Left cardiac atrium (tissue), 4 donors: ENCODE measurements at places on chromosomes 12 and 14.
A peak's percentile ranks its signal among the peaks of the same experiment; 100 is the strongest.

- DNase-seq = peak; percentile 23
Measured at GRCh38 chr14:104370256-104370870, 209.2 kb upstream of the C14orf180 start.

- peak; percentile 60 for DNase-seq
Measured at GRCh38 chr14:104086661-104087461, 1.4 kb downstream of the ASPG start.

GRCh38 chr12:49491823-49492222 lies 47.0 kb upstream of the KCNH3 start:
- DNase-seq = no peak

GRCh38 chr14:105859717-105860614 lies 333.6 kb downstream of the TMEM121 start:
- peak; percentile 15 for DNase-seq

GRCh38 chr12:3281588-3282383 lies 204.6 kb downstream of the TSPAN9 start:
- DNase-seq = no peak

DNA sequence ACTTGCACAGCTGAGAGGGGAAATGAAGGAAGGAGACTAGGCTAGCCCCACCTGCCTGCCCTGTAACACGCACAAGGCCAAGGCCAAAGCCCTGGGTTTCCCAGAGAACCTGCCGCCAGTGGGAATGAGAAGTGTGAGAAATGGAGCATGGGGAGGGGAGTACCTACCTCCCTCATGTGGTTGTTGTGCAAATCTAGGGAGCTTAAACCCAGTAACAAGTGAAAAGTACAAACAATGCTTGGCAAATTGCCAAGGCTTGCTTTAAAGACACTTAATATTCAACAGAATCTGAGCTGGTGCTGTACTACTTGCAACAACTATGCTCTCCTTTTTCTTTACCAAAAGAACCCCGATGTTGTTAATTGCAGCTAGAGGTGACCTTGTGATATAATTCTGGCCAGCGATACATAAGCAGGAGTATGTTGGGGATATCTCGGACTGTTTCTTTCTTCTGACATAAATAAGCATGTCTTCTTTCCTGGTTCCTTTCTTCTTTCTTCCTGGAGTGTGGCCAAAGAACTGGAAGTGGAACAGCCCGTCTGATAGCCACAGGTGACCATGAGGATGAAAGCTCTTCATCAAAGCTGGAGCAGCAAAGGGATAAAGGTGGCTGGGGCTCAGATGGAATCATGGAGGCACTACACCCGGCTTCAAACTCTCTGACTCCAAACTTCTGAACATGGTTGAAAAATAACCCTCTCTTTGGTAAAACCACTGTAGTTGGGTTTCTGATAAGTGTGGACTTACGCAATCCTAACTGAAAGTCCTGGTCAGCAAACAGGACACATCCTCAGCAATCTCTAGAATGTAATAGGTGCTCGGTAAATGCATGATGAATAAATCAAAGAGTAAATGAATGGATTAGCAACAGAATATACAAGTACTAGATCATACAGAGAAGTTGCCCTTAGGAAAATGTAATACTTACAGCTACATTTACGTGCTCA lies 207.9 kb downstream of the NUAK1 start:
- DNase-seq = no peak

- no peak for DNase-seq
Measured at GRCh38 chr12:94575024-94575423, 75.3 kb downstream of the TMCC3 start.

DNA sequence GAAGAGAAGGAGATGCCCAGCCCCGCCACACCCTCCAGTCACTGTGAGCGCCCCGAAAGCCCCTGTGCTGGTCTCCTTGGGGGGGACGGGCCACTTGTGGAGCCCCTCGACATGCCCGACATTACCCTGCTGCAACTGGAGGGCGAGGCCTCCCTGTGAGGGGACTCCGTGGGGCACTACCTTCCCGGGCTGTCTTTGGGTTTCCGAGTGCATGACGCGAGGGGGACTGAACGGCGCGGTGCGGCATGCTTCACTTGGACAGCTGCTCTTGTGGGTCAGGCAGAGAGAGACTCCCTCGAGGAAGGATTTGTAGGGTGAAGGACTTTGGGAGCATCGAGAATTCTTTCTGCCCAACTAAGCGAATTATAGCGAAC lies 1.1 kb downstream of the CCDC184 start:
- DNase-seq = no peak

GRCh38 chr14:29355331-29355730 lies 572.3 kb downstream of the PRKD1 start:
- DNase-seq = no peak

DNA sequence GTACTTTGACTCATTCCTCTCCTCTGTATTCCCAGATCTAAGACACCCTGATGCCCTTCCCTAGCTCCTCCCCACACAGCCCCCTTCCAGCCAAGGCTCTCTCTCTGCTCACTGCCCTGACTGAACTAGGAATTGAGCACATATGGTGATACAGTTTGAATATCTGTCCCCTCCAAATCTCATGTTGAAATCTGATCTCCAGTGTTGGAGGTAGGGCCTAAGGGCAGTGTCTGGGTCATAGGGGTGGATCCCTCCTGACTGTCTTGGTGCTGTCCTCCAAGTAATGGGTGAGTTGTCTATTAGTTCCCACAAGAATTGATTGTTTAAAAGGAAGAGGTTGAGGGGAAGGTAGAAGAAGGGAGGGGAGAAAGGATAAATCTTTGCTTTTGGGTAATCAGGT lies 17.4 kb downstream of the CMKLR1 start:
- no peak for DNase-seq

DNA sequence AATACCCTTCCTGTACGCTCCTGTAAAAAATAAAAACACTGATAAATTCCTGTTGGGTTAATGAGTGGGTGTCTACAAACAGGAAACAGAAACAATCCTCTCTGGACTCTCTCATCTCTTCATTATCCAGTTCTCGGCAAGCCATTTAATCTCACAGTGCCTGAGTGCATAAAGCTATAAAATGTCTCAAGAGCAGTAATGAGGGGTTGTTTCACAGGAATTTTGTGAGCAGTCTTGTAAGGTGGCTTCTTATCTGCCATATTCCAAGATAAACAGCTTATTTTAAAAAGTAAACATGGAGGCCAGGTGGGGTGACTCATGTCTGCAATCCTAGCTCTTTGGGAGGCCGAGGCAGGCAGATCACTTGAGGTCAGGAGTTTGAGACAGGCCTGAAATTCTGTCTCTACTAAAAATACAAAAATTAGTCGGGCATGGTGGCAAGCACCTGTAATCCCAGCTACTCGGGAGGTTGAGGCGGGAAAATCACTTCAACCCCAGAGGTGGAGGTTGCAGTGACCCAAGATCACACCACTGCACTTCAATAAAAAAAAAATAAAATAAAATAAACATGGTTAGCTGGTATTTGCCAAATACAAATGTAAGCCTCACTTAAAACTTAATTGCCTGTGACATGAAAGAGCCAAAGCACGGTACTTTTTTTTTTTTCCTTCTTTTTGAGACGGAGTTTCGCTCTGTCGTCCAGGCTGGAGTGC lies 54.0 kb downstream of the CLIP1 start:
- DNase-seq = no peak

GRCh38 chr12:92089559-92089958 lies 56.1 kb downstream of the BTG1 start:
- no peak for DNase-seq

GRCh38 chr14:99592933-99593753 lies 10.9 kb downstream of the CCDC85C start:
- DNase-seq = no peak

DNA sequence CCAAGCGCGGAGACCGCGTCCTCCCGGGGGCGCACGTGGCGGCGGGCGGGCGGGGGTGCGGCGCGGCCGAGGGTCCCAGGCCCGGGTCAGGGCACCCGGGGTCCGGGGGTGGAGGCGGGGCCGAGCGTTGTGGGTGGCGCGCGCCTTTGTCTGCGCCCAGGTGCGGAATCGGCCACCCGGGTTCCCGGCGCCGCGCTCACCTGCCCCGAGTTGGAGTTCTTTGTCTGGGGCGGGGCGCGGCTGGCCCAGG lies 50.1 kb downstream of the LRCOL1 start:
- DNase-seq = no peak

GRCh38 chr12:121748571-121749265 lies 36.2 kb downstream of the TMEM120B start:
- DNase-seq = peak; percentile 62

GRCh38 chr12:89838833-89839232 lies 130.2 kb upstream of the ATP2B1 start:
- no peak for DNase-seq

- DNase-seq = no peak
Measured at GRCh38 chr14:95513291-95513690, 3.2 kb downstream of the SYNE3 start.

DNA sequence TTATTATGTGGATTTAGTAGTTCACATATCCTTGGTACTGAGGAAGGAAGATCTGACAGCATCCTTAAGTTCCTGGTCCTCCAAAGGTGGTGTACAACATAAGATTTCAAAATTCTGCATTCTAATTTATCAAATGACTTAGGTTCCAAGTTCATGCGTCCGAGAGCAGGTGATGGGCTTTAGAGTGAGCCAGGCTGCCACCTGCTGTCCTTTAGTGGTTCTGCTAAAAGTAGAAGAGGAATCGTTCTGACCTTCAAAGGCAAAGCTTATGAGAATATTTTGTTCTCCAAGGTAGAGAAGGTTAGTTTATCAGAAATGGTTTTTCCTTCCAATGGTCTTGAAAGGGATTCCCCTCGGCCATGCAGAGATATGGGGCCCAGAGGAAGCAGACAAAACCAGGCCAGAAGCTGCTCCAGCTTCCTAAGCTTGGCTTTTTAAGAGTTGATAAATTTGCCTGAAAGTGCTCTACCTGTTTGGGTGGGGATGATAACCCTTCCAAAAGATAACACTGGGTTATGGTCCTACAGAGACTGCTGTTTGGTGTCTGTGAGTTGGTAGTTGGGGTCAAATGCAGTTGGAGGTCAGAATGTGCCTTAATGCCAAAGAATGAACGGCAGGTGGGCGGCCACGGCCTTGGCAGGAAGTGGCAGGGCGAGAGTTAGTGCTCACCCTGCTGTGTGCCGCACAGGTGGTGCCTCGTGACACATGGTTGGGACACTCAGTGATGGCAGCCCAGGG lies 29.1 kb upstream of the LRTM2 start:
- peak; percentile 67 for DNase-seq

DNA sequence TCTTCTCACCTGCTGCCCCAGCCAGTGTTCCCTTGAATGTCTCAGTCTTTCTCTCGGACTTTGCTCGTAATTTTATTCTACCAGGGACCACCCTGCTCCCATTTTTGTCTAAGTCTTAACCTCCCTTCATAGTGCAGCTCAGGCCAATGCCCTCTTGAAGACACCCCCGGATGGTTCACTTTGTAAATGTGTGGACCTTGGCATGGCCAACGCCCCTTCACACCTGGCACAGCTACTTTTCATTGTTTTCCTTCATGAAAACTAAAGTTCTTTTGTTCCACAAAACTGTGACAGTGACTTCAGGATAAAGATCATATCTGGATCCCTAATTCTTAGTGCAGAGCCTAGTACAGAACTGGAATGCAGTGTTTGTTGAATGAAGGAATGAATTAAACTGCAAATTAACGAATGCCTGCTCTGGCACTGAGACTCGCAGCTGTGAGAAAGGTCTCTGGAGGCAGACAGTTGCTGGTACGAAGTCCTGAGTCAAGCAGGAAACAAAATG lies 3.5 kb upstream of the RNASE4 start:
- DNase-seq = no peak

- peak; percentile 11 for DNase-seq
Measured at GRCh38 chr12:113235976-113236375, 14.7 kb downstream of the TPCN1 start.

GRCh38 chr12:4202487-4202886 lies 71.1 kb upstream of the CCND2 start:
- DNase-seq = no peak
